ENCODE measurements at places on chromosomes 3 and 15.

- DNase-seq: peak; percentile 14
Observed at GRCh38 chr15:88450125-88450798, 16.9 kb downstream of the MRPL46 start.

DNA sequence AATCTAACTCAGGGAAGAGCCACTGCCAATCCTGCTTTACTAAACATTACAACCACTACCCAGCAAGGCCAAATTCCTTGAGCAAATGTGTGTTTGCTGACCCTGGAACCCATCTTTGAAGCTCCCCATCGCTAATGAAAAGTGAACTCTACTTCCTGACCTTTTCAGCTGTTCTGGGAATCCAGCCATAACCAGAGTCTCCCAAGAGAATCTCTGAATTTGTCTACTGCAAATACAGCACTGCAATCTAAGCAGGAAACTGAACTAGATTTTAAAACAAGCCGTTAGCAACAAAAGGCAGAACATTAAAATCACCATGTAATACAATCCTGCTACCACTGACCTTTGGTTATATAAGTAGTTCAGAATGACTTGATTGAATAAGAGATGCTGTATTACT, 309.2 kb downstream of the MAGI1 start:
- no peak for DNase-seq

- DNase-seq: no peak
Observed at GRCh38 chr3:152636651-152637050, 198.3 kb upstream of the P2RY1 start.

DNA sequence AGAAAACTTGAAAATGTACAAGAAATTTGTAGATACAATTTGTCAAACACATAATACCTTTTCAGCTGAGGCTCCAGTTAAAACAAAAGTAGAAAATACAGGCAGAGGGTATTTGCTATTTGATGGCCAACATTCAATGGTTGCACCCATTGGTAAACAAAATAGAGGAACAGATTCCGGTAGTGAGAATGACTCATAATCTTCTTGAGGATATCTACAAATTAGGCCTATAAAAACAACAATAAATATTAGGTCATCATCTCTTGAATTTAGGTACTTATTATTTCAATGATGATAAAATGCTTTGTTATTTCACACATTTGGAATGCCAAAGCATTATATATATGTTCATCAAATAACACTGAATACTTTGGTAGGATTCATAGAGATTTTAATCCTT, 53.4 kb downstream of the DENND4A start:
- no peak for DNase-seq
